ENCODE measurements at places on chromosomes 2 and 18. TPM values are rescaled to one million over a fixed set of nuclear protein-coding genes. Genes with fewer than 3 reads are reported as not detected.

GRCh38 chr2:49959961-49960553 is 805.7 kb upstream of the FSHR start:
- DNase-seq, result no peak

- DNase-seq, result no peak
Observed at GRCh38 chr2:130756874-130757668, 1.7 kb downstream of the AMER3 start.

DNA sequence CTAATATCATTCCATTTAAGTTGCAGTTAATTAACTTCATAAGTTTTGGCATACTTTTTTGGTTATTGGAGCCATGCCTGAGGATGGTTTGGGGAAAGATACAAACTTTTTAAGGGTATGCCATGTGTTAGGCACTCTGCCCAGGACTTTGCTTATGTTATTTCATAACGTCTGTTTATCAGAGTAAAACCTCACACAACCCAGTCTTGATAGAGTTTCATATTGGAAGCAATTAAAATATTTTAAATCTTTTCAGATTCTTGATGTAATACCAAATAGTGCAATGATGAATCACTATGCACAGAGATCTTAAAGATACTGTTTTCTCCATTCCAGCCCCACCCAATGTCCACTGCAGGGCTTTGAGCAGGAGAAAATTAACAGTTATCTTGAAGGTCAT is 529.1 kb upstream of the HNMT start:
- no peak for DNase-seq

Gene SRD5A2
- not detected for total RNA-seq

GRCh38 chr2:222352981-222353380 is 54.2 kb upstream of the PAX3 start:
- no peak for DNase-seq

Gene VIL1
- 64.6 TPM for total RNA-seq

DNA sequence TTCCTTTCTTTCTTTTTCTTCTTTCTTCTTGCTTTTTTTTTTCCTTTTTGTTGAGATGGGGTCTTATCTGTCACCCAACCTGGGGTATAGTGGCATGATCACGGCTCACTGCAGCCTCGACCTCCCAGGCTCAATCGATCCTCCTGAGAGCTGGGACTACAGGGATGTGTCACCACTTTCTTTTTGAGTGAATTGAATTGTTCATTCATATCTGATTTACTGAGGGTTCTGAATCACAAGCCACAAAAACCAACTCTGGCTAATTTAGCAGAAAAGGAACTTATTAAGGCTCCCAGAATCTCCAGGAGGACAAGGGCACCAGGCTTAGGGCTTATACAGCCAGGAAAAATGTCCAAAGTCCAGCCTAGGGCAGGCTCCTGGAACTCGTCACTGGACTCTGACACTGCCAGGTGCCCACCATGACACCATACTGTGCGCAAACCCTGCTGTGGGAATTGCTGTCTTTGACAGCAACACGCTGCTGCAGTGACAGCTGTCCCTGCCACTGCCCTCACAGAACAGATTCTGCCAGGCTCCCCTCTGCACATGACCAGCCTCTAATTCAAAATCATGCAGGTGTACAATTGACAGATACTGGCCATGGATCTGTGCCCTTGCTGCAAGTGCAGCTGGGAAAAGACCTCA is 42.9 kb upstream of the EML6 start:
- DNase-seq, result no peak

Measured in type B pancreatic cell (in vitro differentiated cells).